ENCODE measurements at places on chromosomes 1 and 21. TPM values are rescaled to one million over a fixed set of nuclear protein-coding genes. Genes with fewer than 3 reads are reported as not detected.
A peak's percentile ranks its signal among the peaks of the same experiment; 100 is the strongest.

- no peaks in the 10 kb centered on the region for H3K27me3 ChIP-seq
- no peaks in the 10 kb centered on the region for H3K36me3 ChIP-seq
- no peak overlapping the region for H3K4me3 ChIP-seq
- DNase-seq, result no peak
- no peaks in the 10 kb centered on the region for H3K4me1 ChIP-seq
These were observed 98.6 kb downstream of the KCNJ15 start for GRCh38 chr21:38355353-38355752.

- DNase-seq, result no peak
- H3K4me1 ChIP-seq, result peaks cover 16% of the 10 kb centered on the region
- no peaks in the 10 kb centered on the region for H3K36me3 ChIP-seq
- no peak overlapping the region for H3K4me3 ChIP-seq
- H3K27ac ChIP-seq, result no peak overlapping the region
- H3K27me3 ChIP-seq, result no peaks in the 10 kb centered on the region
These were observed 25.7 kb upstream of the PDE9A start for GRCh38 chr21:42627527-42628289.

- H3K27ac ChIP-seq, result no peak overlapping the region
- DNase-seq, result no peak
- peaks cover 11% of the 10 kb centered on the region for H3K4me1 ChIP-seq
- H3K36me3 ChIP-seq, result no peaks in the 10 kb centered on the region
These were observed 17.2 kb downstream of the KCNJ15 start for GRCh38 chr21:38273745-38274542.

- DNase-seq, result no peak
- no peak overlapping the region for H3K27ac ChIP-seq
- no peaks in the 10 kb centered on the region for H3K36me3 ChIP-seq
- no peaks in the 10 kb centered on the region for H3K27me3 ChIP-seq
- no peak overlapping the region for H3K4me3 ChIP-seq
These were observed 14.6 kb upstream of the TRIM63 start for GRCh38 chr1:26082020-26082350.

GRCh38 chr1:156704930-156705320, 458 bp downstream of the CRABP2 start:
- no peaks in the 10 kb centered on the region for H3K36me3 ChIP-seq
- peaks cover 6% of the 10 kb centered on the region for H3K27me3 ChIP-seq
- no peak overlapping the region for H3K4me3 ChIP-seq
- peak; percentile 50 for DNase-seq

GRCh38 chr1:115453666-115454065, 115.6 kb upstream of the NGF start:
- no peak overlapping the region for H3K27ac ChIP-seq
- no peaks in the 10 kb centered on the region for H3K27me3 ChIP-seq
- H3K36me3 ChIP-seq, result no peaks in the 10 kb centered on the region
- no peak overlapping the region for H3K4me3 ChIP-seq

Gene JAM2
- 0.33 TPM for total RNA-seq

Gene FCGR3A
- 5.2 TPM for total RNA-seq

Gene FAM110D
- 3.1 TPM for total RNA-seq
